ENCODE measurements at places on chromosomes 3 and 15.

DNA sequence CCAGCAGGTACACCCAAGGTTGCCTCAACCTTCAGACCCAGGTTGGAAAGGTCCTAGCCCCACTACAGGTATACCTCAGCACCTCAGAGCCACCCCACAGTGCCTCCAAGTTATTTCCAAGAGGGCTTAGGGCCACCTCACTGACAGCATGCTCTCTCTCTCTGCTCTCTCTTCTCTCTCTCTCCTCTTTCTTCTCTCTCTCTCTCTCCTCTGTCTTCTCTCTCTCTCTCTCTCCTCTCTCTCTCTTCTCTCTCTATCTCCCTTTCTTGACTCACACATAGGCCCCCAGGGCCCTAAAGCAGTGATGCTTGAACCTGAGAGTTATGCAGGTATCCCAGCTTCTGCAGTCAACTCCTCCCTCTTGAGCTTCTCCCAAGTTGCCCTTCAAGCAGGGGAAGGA is 4.2 kb downstream of the CAV3 start:
- DNase-seq: no peak

- no peak for DNase-seq
Observed at GRCh38 chr3:15941958-15942357, 144.2 kb upstream of the ANKRD28 start.

GRCh38 chr3:122797291-122797690 is 2.4 kb downstream of the SLC49A4 start:
- DNase-seq: no peak

DNA sequence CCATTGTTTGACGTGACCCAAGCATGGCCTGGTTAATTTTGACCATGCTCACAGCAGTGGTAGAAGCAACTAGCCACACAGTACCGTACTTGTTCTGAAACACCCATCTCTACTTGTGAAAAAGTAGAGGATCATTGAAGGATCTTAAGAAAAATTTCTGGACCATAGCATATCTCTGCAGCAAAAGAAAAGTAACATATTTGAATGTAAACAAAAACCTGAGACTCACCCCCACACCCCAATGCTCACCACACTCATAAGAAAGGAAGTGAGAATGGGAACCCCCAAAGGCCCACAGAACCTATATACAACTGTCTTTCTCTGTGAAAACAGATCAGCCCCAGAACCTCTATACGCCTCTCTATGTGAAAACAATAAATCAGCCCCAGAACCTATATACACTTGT is 33.8 kb upstream of the TFRC start:
- no peak for DNase-seq

DNA sequence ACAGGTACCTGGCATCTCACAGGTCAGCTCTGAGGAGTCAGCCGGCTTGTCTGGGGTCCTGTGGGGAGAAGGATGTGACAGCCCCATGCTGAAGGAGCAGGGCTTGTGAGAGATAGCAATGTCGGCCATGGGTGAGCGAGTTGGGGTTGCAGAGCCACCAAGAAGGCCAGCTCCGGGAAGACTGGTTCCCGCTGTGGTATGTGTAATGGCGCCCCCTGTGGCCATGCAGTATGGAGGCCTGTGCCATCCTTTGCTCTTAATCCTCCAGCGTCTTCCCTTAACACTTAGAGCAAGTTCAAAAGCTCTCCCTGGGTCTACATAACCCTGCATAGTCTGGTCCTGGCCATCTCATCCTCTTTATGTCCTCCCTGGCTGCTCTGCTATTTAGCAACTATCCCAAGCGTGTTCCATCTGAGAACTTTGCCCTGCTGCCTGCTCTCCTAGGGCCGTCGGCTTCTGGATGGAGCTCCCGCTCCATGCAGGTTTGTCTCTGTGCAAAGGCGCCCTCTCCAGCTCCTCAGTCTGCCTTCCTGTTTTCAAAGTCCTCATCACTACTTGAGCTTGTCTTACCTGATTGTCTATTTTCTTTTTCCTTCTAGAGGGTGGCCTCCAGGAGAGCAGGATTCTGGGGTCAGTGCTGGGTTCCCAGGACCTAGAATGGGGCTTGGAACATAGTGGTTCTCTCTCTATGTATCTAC is 40.8 kb upstream of the IQCF6 start:
- DNase-seq: no peak

DNA sequence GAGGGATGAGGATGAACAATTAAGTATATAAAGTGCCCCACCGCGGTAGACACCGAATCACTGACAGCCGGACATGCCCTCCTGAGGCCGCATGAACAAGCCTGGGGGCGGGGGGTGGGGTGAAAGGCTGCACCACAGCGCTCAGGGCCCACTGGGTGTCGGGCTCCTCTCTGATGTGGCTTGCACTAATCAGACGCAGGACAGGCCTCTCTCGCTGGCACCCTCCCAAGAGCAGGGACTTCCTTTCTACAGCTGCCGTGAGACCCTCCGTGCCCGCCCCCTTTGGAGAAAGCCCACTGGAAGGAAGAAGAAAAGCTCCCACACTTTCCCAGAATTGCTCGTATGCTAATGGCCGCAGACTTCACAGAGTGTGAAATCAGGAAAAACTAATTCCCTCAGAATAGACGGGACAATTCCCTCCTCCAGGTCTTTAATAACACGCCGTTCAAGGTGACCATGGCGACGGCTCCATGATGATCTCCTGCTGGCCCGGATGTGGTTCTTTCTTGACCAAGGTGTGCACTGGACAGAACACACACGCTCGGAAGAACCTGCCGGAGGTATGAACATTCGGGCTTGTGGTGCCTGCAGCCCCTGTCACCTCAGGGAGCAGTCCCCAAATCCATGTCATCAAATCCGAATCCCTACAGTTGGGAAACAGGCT is 32.0 kb downstream of the IQSEC1 start:
- DNase-seq: no peak

- no peak for DNase-seq
Observed at GRCh38 chr3:102006812-102007485, 157.6 kb downstream of the NFKBIZ start.

GRCh38 chr3:159366476-159366875 is 564.6 kb downstream of the MFSD1 start:
- DNase-seq: no peak

GRCh38 chr3:172648747-172649146 is 62.1 kb downstream of the NCEH1 start:
- DNase-seq: no peak

- DNase-seq: no peak
Observed at GRCh38 chr3:41404582-41404981, 205.3 kb downstream of the CTNNB1 start.

DNA sequence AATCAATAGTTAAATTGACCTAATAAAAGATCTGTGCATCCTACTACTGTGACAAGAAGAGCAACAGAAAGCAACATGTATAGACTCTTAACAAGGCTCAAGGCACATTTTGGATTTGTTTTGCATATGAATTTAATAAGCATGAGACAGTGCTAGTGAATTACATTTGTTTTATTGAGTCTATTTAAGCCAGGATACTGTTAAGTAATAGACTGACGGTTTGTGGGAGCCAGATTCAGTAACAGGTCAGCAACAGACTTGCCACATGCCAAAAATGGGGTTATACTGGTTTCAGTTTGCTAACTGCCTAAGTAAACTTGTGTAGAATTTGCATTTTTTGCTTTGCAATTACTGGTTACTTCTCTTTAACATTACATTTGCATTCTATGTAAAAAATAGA is 54.0 kb downstream of the MBNL1 start:
- DNase-seq: no peak

- no peak for DNase-seq
Observed at GRCh38 chr3:168249550-168250414, 154.1 kb upstream of the GOLIM4 start.

DNA sequence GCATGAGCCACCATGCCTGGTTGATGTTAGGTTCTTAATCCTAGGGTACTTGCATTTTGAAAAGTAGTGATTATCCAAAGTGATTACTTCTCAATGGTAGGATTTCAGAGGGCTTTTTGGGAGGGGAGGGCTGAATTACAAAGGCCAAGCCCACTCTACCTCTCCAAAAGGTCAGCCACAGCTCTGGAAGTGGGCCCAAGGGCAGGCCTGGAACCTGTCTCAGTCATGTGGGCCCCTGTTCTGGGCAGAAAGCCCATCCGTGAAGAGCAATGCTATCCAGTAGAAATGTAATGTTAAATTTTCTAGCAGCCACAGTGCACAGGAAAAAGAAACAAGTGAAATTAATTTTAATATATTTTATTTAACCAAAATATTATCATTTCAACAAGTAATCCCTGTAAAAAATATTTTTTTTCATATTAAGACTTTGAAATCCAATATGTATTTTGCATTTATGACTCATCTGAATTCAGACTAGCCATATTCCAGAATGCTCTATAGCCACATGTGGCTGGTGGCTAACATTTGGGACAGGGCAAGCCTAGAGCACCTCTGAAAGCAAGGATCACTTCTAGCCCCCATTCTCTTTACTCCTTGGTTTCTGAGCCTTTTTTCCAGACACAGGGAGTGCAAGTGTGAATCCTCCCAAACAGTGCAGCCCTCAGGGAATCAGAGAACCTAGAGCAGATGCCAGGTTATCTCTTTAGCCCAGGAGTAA is 16.8 kb downstream of the RFT1 start:
- DNase-seq: no peak

- DNase-seq: no peak
Observed at GRCh38 chr15:45689616-45690015, 54.8 kb downstream of the SQOR start.

GRCh38 chr3:110995461-110996231 is 76.0 kb upstream of the NECTIN3 start:
- no peak for DNase-seq
